ENCODE measurements at places on chromosomes 1 and 21. TPM values are rescaled to one million over a fixed set of nuclear protein-coding genes. Genes with fewer than 3 reads are reported as not detected.
A peak's percentile ranks its signal among the peaks of the same experiment; 100 is the strongest.

The CFHR1 gene
- total RNA-seq: not detected

DNA sequence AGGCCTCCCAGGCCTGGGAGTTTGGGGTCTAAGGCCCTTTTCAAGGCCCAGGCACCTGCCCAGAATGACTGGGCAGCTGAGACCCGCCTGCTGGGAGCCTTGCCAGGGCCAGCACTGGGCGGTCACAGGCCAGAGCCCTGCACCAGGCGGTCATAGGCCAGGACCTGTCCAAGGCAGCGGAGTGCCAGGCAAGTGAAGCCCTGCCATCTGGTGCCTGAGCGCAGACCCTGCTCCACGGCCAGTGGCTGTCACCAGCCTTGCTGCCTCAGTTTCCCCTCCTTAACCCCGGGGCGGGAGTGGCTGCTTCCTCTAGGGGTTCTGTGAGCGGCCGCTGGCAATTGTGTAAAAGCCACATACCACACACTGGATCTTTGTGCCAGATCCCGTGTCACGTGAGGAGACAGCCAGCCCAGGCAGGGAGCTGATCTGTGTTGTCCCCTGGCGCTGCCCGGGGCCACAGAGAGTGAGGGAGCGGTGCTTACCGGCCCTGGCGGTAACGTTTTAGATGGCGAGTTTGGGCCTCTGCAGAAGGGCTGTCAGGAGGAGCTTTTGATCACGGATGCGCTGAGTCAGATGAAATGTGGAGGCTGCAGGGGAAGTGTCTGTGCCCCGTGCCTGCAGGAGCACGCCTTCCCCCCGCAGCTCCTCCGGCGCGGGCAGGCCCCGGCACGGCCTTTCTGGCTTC lies 4.6 kb downstream of the COL18A1 start:
- no peak for DNase-seq

The FPGT gene
- 13.9 TPM for total RNA-seq

DNA sequence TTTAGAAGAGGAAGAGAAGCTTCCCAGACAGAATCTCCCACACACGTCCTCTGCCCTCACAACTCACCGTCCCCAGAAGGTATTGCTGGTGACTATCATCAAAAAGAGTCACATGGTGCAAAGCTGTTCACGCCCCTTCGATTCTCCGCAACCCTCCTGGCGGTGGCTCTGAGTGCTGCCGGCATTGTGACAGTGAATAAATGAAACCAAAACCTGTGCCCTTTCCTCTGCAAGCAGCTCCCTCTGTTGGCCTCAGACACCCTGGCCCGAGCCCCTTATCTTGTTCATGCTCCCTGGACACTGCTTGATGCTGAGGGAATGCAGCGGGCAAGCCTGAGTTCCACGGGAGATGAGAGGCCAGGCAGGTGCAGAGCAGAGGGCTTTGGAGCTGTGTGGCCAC lies 510.3 kb downstream of the NPHP4 start:
- DNase-seq: peak; percentile 56

DNA sequence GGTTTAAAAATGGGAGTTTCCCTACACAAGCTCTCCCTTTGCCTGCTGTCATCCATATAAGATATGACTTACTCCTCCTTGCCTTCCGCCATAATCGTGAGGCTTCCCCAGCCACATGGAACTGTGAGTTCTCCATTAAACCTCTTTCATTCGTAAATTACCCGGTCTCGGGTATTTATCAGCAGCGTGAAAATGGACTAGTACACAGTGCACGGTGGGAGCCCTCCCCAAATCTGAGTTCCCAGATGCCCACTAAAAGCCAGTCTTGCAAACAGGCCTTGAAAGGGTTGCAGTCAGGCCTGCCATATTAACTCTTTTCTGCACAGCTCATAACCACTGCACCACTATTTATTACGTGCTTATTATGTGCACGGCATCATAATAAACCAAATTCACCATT lies 400.9 kb downstream of the PRDM2 start:
- DNase-seq: no peak

The OR6K3 gene
- not detected for total RNA-seq
